ENCODE measurements at places on chromosomes 3 and 15.

DNA sequence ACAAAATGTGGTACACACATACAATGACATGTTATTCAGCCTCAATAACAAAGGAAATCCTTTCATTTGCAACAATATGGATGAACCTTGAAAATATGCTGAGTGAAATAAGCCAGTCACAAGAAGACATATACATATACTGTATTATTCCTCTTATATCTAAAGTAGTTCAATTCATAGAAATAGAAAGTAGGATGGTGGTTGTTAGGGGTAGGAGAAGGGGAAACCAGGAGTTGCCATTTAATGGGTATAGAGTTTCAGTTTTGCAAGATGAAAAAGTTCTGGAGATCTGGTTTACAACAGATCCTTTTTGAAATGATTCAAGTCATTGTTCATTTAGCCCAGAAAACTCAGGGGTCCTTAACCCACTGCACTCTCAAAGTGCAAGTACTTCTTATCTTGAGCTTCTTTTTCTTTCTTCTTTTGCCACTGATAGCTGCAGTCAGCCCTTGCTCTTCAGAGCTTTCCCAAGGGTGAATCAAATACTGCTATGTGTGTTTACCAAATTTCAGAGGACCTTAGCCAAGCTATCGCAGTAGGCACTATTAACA, 208.0 kb upstream of the EOMES start:
- DNase-seq: no peak

- no peak for DNase-seq
These were observed 334.6 kb upstream of the TGFBR2 start for GRCh38 chr3:30271781-30272180.

DNA sequence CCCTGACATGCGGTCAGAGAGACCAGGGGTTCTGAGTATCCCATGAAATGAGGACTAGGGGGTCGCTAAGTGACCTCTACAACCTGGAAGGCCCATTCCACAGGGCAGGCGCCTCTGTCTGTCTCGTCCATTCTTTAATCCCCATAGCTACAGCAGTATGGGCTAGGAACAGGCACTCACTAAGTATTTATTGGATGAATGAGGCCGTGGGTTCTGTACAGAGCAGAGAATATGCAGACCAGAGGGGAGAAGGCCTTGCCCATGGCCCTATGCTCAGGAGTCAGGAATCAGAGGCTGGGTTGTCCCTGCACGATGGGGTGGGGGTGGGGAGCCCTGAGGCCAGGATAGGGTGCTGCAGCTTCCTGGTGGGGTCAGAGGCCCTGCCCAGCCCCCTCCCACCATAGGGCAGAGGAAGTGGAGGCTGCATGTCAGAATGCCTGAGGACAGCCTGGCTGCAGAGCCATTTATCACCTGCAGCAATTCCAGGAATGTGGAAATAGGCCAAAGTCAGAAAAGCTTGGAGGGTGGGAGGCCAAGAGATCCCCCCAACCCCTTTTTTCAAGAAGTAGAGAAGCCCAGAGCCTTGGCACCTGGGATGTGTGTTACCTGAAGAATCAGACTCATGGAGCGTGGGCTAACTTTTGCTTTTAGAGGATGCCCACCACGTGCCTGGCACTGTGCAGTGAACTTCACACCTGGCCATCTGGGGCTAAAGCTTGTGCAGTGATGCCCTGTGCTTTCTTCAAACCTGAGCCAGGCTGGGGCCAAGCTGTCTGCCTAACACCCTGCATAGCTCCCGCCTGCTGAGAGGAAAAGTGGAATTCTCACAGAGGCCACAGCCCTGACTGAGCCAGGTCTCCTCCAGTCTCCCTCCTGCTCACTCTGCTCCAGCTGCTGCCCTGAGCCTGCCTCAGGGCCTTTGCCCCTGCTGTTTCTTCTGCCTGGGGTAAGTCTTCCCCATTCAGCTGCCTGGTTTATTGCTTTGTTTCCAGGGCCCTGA, 109.4 kb downstream of the WNT7A start:
- DNase-seq: no peak

- DNase-seq: no peak
These were observed 103.5 kb downstream of the UBE3A start for GRCh38 chr15:25335279-25335678.
